Activated CD8-positive, alpha-beta memory T cell treated with anti-CD3 and anti-CD28 coated beads for 48 hours (primary cell): ENCODE measurements at places on chromosomes 6 and 20.

DNA sequence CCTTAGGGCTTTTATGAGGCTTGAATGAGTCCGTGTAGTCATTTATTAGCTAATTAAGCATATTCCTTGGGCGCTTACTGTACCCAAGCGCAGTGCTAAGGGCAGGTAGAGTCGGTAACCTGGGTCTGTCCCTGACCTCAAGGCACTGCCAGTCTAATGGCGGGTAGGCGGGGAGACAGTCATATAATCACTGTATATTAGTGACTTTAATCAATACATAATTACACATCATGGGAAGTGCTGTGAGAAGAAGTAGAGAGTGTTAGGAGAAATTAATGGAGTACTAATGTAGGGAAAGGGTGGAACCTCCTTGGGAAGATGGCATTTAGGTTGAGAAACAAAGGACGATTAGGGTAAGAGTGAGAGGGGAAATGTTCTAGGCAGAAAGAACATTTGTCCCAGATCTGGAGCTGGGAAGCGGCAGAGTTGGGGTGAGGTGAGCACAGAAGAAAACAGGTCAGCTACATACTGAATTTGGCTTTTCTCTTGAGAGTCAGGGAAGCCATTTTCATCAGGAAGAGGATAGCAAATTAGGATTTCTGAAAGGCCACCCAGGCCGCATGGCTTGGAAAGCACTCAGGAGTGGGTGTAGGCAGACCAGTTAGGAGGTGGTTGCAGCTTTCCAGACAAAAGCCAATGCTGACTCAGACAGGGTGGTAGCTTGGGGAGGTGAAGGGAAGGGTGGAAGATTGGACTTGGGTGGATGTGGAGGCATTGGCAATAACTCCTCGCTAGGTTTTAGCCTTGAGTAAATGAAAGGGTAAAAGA, 954 bp upstream of the BLCAP start:
- DNase-seq, result no peak

DNA sequence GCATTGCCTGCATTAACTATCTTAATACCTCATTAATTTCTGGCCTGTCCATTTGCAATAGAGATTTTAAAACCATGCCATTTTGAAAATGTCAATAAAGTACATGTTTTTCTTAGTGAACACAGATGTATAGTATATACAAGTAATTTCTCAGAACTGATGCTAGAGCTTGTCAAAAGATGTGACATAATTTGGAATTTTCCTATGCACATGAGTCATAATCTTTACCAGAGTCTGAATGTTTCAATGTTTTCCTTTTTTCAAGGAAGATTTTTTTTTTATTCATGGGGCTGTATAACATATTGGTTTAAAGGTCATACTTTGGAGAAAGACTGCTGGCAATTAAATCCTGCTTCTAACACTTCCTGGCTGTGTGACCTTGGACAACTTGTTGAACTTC, 1347.5 kb upstream of the ADGRB3 start:
- no peak for DNase-seq

DNA sequence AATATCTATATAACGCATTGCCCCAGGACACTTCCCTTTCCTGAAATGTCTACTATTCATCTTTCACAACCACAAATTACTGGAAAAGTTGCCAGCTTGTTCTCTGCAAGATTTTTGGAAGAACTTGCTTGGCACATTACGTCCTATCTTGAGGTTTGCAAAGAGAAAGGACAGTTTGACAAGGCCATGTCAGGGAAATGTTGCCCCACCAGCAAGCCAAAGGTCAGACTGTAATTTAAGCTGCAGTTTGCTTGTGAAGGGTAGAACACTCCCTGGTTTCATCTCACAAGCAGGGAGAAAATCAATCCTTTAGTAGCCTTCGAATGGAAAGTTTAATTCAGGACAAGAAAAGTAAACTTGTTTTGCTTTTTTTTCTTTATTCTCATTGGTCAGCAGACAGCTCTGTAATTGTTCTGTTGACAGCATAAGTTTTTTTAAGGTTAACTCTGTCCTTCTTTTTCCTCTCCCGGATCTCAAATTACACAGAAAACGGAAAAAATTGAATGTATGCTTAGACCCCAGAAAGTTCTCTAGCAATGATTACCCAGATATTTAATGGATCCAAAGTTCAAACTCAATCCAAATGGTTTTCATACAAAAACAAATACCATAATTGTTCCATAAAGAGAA, 541.8 kb upstream of the NRSN1 start:
- no peak for DNase-seq

DNA sequence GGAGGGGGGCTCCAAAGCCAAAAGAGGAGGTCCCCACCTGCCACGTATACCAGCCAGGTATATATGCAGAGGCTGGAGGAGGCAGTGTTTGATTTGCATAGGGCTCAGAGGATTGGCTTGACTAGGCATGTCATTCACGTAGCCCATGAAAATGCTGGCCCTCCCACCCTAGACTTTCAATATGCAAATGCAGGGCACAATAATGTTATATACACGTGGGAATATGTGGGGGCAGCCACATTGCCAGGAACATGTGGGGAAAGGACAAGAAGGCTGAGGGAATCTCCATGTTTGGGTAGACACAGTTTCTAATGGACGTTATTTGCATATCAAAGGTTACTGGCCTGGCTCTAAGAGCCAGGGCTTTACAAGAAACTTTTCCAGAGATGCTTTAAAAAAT, 301.8 kb downstream of the FARS2 start:
- no peak for DNase-seq

GRCh38 chr6:49453221-49453620, 9.8 kb downstream of the MMUT start:
- no peak for DNase-seq

DNA sequence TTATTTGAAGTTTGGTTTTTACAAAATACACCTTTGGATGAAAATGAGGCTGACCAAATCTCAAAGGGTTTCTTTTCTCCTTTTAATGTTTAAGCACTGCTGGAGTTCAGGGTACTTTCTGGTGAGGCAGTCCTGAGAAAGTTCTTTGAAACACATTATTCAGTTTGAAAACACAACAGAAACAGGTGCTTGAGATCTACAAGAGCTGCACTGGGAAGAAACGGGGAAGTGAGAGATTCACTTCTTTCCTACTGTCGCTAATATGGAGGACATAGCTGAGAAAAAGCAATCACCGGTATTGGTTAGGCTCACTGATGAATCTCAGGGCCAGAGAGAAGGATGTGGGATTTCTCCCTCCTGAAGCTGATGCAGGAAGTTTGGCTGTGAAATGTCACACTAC, 22.9 kb upstream of the TMEM170B start:
- DNase-seq, result no peak

- DNase-seq, result no peak
These were observed 93.1 kb upstream of the HIVEP1 start for GRCh38 chr6:11918739-11919605.

- DNase-seq, result no peak
These were observed 96.5 kb upstream of the SCP2D1 start for GRCh38 chr20:18717062-18717461.

GRCh38 chr6:139925894-139926641, 551.6 kb upstream of the CITED2 start:
- DNase-seq, result no peak

DNA sequence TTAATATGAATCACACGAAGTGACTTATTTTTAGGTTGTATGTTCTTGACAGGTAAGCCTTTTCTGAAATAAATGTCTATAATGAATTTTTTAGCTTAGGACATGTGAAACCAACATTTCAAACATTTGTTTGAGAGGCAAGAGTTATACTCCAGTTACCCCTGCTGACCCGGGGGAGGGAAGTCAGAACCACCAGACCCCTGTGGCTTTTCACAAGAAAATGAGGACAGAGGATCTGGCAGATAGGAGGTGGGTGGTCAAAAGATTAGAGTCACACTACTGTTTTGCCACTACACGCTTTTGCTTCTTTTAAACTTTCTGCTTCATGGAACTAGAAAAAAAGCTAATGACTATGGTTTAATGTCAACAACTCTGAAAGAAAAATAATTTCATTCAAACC, 27.5 kb upstream of the ADGRF4 start:
- no peak for DNase-seq

GRCh38 chr6:85498596-85499258, 48.8 kb downstream of the NT5E start:
- no peak for DNase-seq
